ENCODE measurements at places on chromosomes 5 and 9.
A peak's percentile ranks its signal among the peaks of the same experiment; 100 is the strongest.

DNA sequence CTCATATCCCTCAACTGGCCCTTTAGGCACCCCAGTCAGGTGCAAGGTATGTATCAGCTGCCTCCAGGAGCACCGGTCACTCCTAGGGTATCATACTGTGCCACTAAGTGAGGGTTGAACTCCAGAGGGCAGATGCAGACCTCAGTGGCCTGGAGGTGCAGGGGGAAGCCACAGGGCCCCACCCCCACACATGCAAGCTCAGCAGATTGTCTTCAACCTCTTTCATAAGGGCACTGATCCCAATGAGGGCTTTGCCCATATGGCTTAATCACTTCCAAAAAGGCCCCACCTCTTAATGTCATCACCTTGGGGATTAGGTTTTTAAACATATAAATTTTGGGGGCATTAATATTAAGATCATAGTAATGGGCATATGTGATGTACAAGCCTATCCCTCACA lies 28.2 kb downstream of the BAAT start:
- DNase-seq = no peak

GRCh38 chr5:109411627-109412026 lies 1.9 kb upstream of the PJA2 start:
- peak; percentile 33 for DNase-seq

DNA sequence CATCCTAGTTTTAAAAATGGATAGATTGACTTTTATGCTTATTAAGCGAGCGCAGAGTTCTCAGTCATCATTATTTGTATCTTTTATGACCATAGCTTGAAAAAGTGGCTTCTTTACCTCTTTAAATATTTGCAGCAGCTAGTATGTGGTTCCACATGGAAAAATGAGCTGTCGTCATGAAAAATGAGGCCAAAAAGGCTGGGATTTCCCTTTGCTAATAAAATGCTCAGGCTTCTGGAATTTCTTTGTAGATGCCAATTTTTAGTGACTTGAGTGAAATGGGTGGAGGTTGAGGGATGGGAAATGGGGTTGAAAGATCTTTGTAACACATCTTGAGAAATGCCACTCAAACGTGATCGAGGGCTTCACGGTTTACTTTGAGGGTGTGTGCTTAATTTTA lies 35.2 kb downstream of the RAI14 start:
- no peak for DNase-seq

GRCh38 chr9:37951671-37952449 lies 47.9 kb upstream of the SLC25A51 start:
- DNase-seq = no peak

- no peak for DNase-seq
Measured at GRCh38 chr9:136172412-136173079, 32.4 kb downstream of the LHX3 start.

GRCh38 chr9:126327006-126327713 lies 531 bp downstream of the MVB12B start:
- no peak for DNase-seq

- no peak for DNase-seq
Measured at GRCh38 chr5:746258-746761, 38.2 kb downstream of the ZDHHC11B start.

DNA sequence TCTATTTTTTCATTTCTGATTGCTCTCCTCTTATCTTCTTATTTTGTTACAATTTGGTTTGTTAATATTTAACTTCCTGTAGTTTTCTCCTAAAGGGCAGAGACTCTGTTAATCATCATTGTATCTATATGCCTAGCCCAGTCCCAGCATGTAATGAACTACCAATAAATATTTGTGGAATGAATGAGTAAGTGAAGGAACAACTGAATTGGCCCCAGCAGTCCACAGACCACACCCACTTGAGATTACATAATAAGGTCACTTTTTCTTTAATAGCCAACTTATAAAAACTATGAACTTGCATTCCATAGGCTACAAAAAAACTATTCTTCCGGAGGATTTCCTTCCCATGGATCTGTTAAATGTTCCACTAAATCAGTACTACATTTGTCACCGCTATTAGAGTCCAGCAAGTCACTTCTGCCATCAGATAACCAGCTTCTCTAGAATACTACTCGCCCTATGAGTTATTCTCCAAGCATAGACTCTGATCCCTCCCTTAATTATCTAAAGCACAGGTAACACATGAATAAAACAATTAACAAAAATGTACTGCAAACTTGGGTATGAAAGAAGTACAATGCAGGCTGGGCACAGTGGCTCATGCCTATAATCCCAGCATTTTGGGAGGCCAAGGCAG lies 27.5 kb upstream of the TNPO1 start:
- DNase-seq = no peak

DNA sequence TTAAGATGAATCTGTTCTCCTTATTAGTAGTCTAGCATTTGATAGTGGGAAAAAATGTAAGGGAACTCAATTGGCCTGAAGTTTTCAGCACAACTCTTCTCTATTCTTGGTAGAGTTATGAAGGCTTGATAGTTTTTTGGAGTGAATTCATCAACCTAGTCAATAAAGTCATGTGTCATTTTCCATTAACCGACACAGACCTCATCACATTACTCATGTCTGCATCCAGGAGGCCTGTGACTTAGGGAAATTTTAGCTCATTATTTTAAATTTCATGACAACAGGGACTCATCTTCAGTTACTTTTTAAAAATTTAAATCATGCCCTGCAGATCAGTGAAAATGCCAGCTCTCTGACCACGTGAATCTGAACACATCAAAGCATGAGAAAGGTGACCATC lies 63.3 kb downstream of the ADAMTS16 start:
- no peak for DNase-seq

DNA sequence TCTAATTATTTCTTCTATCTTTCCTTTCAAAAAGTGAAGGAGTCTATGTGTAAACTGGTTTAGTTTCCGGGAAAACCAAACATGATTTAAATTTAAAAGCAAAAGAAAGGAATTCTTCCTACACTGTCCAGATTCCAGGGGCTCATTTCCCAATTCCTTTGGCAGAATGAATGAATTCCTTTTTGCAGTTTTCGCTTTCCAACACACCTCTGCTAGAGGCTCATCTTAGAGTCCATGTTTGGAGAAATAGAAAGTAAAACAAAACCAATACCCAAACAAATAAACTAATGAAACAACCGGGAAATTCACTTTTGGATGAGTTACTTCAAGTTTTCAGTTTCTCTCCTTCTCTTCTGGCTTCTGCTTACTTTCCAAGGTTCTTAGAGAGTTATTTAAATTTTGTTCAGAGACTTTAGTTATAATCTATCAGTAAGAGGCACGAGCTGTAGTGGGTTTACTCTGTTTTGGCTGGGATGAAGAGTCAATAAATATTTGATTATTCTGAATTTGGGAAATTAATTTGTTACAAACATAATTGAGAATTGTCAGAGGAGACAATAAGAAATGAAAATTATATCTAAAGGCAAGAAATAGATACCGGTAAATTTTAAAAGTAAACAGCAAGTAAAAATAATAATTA lies 365.0 kb upstream of the CDH9 start:
- DNase-seq = no peak

- no peak for DNase-seq
Measured at GRCh38 chr5:159332800-159333544, 2.7 kb upstream of the IL12B start.

DNA sequence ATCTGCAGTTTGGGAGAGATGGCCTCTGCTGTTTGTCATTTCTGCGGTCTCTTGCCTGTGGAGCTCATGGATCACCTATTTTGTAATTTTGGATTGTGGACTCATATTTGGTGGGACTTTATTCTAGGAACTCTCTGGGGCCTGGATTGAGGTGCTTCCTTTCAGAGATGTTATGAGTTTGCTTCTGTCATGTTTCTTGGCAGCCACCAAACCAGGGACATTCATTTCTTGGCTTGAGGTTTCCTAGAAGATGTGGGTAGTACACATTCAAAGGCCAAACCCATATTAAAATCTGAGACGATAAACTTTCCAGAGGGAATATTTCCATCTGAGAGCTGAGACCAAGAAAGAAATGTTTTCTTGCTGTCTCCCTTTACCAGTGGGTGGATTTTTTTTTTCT lies 37.2 kb upstream of the GADD45G start:
- no peak for DNase-seq

- no peak for DNase-seq
Measured at GRCh38 chr9:78986446-78986845, 585.3 kb upstream of the TLE4 start.

DNA sequence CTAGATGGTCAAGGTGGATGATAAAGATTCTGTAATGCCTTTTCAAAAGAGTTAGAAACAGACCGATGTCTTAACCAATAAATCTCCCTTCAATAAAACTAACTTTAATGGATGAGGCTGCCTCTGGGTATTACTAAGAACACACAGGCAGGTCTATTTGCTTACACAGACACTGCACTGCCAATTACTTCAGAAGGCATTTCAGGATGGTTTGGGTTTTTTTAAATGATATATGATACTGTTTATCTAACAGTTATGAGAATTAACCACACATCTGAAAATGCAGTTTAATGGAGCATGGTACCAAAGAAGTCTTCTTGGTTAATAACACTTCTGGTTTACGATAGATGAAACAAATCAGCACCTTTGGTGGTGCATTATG lies 367.9 kb upstream of the GRAMD2B start:
- DNase-seq = no peak

DNA sequence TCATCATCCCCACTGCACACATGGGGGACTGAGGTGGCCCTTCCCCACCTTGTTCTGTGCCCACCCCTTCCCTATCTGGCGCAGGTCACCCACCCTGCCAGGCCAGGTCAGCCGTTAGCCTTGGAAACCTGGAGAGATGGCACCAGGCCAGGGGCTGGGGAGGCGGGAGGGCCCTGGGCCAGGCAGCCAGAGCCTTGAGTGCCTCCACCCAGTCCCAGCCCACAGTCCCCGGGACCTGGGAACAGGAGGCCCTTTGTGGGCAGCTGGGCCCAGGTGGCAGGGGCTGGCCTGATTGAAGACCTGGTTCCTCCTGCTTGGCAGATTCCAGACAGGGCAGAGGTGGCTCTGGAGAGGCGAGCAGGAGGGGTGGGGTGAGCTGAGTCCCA lies 70.6 kb downstream of the LRSAM1 start:
- no peak for DNase-seq

- peak; percentile 78 for DNase-seq
Measured at GRCh38 chr9:71806901-71807307, 38.6 kb upstream of the CEMIP2 start.

GRCh38 chr9:134293611-134294152 lies 32.6 kb upstream of the RXRA start:
- DNase-seq = no peak

GRCh38 chr9:13589034-13589737 lies 309.7 kb upstream of the MPDZ start:
- no peak for DNase-seq

- peak; percentile 72 for DNase-seq
Measured at GRCh38 chr5:149141224-149141956, at the start of gene ABLIM3. ABLIM3 (plus strand) TSS chr5:149141493; CDS start chr5:149142096, 603 bp downstream.

DNA sequence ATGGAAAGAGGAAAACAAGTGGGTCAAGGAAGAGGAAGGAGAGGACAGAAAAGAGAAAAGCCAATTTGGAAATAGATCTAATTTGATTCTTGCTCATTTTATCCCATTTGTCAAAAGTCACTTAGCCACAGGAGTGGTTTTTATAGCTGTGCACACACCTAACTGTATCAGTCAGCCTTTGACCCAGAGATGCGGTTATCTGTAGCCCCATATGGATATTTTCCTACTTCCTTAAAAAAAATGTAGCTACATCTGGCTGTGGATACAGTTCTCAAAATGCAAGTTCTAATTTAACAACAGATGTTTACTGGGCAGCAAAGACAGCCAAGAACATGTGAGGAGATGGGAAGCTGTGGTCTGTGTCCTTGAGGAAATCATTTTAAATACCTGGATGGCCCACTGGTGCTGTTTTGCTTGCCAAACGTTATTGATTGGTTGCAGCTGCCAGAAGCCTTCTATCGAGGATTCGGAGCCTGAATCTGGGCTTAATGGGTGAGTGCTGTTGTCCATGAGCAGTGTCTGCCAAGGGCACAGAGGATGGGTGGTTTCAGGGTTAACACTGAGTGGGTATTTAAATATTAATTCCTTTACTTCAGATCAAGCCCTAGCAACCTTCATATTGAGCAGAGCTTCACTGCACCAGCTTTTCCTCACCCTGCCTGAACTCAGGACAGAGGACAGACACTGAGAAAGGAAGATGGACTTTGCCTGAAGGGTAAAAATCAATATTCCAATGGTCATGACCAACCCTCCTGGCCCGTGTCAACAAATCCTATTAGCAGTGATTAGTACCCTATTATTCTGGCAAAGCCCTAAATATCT lies 92.2 kb downstream of the APBA1 start:
- no peak for DNase-seq

GRCh38 chr5:12141496-12141895 lies 237.2 kb upstream of the CTNND2 start:
- DNase-seq = no peak

- DNase-seq = no peak
Measured at GRCh38 chr5:171340491-171340890, 31.4 kb downstream of the TLX3 start.

- peak; percentile 16 for DNase-seq
Measured at GRCh38 chr5:14305045-14305444, 161.9 kb downstream of the TRIO start.

- no peak for DNase-seq
Measured at GRCh38 chr5:52922384-52922783, 66.8 kb upstream of the ITGA2 start.

GRCh38 chr5:141843156-141843927 lies 34.9 kb downstream of the PCDH1 start:
- no peak for DNase-seq

DNA sequence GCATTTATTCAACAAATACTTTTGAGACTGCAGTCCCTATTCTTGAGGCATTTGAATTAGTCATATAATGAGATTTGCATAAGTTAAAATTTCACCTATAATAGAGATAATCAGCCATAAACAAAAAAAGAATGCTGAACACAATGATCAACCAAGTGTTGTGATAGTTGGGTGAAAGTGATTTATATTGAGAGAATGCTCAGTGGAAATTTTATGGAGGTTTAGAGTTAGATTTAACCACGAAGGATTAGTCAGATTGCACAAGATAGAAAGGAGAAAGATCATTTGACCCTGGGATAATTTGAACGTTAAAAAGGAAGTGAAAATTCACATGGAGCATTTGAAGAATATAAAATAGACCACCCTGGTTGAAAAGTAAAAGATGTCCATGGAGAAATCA lies 356.2 kb downstream of the NPR3 start:
- DNase-seq = no peak

DNA sequence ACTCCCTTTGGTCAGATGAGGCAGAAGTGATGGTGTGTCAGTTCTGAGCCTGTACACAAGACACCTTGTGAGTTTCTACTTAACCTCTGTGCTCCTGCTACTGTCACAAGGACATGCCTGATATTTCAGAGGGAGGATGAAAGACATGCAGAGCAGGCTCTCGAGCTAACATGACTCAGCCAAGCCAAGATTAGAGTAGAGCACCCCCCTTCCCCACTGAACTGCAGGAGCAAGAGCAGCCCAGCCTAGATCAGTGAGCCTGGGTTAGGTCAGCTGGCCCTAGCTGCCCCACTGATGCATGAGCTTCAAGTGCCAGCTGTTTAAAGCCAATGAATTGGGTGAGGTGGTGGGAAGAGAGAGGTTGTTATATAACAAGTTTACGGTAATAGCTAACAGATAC lies 36.7 kb downstream of the BRINP1 start:
- no peak for DNase-seq

- no peak for DNase-seq
Measured at GRCh38 chr9:84349671-84350070, 9.1 kb upstream of the SLC28A3 start.
